ELR (cell line): ENCODE measurements at places on chromosomes 1 and 21.
A peak's percentile ranks its signal among the peaks of the same experiment; 100 is the strongest.

DNA sequence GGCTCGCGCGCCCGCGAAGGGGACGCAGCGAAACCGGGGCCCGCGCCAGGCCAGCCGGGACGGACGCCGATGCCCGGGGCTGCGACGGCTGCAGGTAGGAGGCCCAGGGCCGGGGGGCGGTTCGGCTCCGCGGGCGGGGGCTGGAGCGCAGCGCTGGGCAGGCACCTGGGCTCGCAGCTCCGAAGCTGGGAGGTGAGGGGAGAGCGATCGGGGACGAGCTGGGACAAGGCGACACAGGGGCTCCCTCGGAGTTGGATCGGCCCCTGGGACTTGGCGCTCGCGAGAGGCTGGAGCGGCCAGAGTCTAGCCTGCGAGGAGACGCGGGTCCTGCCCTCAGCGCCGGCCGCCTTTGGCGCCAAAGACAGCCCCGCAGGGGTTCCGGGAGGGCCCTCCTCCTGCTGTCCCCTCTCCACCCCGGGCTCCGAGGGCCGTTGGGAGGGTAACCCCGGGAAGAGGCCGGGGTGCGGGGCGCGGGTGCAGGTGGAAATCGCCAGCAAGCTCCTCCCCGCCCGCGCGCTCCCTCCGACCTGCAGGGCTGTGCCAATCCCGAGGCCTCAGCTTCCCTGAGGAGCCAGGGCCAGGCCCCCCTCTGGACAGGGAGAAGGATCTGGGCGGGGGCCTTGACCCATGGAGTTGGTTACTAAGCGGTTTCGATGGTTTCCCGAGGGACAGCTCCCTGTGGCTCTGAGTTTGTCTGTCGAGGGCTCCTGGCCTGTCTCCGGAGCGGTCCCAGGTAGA, 401 bp downstream of the TP73 start:
- no peak for DNase-seq

- DNase-seq: no peak
Observed at GRCh38 chr1:167473761-167474160, 44.6 kb downstream of the CD247 start.

GRCh38 chr1:109801791-109802135, 38.0 kb upstream of the EPS8L3 start:
- DNase-seq: no peak

DNA sequence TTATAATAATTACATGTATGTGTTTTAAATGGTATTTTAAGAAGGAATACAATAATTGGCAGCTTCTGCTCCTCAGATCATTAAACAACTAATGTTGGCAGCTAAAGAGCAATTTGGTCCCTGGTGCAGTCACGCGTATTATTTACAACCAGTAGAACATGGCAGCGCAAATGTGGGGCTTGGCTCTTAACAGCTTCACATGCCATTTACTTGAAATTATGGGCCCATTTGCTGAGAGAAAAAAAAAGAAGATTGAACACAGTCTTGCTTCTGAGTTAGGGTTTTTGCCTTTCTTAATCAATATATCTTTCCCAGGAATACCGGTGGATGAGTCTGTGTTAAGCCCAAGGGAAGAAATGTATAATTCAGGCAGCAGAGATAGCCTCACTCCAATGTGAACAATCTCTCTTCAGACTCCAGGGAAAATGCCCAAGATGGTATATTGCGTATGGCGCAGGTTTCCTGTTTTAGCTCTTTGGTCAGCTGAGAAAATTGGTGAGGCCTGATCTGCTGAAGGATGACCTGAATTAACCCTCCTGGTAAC, 174.5 kb downstream of the DISC1 start:
- DNase-seq: no peak

GRCh38 chr1:28507247-28507645, 1.4 kb downstream of the RCC1 start:
- DNase-seq: peak; percentile 33

DNA sequence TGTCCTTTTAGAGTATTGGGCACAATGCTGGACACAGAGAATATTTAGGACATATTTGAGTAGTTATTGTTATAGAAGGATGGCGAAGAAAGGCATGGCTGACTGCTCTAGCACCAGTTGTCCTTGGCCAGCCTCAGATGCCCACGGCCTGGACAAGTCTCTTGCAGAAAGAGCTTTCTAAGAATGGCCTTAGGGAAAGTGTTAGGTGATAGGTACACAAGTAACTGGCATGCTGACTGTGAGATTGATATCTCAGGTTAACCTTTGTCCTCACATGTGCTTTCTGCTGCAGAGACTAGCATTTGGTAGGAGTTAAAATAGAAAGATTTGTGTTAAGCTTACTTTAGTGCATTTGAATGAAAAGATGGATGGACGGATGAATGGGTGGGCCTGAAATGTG, 10.1 kb downstream of the SFT2D2 start:
- no peak for DNase-seq

- DNase-seq: no peak
Observed at GRCh38 chr1:27383039-27383605, at the start of gene CD164L2. TSS of gene CD164L2 (minus strand) at chr1:27383333. CDS start at chr1:27383239, 94 bp downstream.

DNA sequence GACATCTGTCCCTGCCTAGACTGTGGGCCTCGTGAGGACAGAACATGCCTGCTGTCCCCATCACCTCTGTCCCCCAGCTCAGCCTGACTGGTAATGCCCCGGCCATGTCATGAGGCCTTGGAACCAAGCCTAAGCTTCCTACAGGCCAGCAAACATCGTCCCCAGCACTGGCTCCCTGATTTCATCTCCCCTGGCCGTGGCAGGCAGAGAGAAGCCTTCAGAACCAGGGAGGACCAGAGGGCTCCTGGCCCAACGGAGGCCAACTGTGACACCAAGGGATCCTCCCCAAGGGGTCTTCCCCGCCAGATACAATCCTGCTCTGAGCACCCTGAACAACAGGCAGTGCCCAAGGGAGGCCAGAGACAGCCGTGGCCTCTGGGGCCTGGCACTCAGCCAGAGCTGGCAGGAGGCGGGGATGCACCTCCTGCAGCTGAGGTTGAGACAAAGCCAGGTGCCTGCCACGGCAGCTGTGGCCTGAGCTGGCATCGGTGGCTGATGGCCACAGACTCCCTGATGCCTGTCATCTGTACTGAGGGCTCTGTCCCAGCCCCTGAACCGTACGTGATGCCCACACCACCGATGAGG, 9.9 kb upstream of the NPHP4 start:
- DNase-seq: no peak
